ENCODE measurements at places on chromosomes 6 and 20.

DNA sequence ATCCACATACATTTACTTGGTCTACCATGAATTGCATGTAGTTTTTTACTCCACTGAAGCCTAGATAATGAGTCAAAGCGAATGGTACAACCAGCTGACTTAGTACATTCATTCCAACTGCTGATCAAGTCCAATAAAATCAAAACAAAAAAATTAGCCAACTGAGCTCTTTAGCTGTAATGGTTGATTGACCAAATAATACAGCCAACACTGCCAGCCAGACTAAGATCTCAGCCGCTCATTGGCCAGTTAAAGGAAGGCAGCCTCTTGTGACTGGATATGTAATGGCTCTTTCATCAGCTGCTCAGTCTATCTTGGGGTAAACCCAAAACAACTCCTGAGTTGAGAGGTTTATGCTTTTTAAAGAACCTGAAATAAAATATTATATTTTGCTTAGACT is 204.3 kb upstream of the RSPO3 start:
- no peak for DNase-seq

DNA sequence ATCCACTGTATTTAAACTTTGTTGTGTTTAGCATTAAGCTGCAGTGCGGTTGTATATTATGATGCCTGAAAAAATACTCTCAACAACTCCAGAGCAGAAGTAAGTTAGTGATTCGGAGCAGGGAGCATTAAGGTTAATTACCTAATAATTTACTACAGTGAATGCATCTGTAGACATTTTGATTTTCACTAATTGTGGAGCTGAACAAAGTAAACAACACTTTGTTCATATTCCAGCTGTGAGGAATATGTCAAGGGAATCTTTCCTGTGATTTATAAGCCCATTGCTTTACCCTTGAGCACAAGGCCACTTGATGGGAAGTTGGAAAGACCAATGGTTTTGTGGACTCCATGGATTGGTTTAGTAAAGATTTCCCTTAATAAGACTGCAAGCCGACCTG is 77.1 kb downstream of the CBLN4 start:
- DNase-seq: no peak

DNA sequence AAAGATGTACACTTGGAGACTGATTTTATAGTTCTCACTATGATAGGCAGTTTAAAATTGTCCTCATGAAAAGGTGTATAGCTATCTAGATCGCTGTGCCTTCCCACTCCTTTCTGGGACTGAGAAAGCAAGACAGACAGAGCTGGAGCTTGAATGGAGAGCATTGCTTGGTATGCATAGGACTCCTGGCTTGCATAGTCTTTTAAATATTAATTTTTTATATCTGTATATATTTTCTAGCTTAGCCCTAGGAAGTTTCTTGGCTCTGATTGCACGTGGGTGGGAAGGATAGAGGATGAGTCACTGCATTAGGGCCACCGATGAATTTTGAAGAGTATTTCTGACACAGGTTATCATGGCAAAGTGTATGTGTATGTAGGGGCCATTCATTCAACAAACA is 150.0 kb upstream of the SPACA1 start:
- DNase-seq: no peak

DNA sequence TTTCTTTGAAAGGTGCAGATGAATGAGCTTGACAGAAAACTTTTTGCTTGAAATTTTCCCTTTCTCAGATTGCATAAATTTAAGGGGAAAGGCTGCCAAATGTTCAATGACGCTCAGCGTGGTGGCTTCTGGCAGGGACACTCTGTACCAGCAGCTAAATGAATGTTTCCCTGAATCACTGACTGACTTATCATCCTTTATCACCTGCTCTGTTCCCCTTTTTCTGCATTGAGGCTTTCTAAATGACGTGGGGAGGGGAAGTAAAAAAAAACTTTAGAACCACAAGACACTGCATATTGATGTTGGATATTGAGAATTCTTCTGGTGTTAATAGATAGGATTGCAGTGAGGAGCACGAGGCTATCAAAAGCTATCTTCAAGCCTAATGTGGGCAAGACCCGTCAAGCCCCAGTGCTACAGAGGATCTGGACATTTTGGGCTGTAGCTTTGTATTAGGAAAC is 46.9 kb upstream of the ENPP5 start:
- no peak for DNase-seq

DNA sequence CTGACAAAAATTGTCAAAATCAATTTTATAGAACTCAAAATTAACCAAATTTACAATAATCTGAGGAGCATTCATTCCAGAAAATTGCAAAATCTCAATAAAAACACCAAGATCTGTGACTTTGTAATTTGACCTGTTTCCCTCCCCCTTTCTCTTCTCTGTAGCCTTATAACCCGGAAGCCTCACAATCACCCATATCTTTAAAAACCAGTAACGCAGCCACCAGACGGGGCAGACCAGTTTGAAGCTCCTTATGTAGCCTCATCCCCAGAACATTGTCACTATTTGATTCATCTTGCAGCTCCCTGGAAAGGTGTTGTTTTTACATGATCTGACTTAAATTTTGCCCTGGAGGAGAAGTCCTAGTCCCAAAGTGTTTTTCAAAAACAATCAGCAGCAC is 27.5 kb upstream of the TGM6 start:
- no peak for DNase-seq

GRCh38 chr6:156776470-156776839 is 723 bp upstream of the ARID1B start:
- DNase-seq: peak; percentile 62

DNA sequence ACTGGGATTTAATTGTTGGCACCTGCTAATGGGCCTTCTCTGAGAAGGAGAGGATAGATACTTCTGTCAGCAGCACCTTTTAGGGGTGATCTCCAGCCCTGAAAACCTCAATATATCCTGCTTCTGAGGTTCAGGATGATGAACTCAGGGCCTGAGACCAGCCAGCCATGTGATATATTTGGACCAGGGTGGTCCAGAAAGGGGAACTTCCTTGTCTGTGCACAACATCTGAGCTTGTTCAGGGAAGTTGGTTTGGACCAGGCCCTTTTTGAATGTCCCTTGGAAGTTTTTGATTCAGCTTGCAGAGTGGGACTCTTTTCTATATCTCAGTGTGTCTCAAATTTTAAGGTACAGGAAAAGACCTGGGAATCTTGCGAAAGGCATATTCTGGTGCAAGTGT is 85.8 kb downstream of the GFRA4 start:
- DNase-seq: no peak

- DNase-seq: no peak
Observed at GRCh38 chr20:61967300-61967699, 98.4 kb downstream of the TAF4 start.

GRCh38 chr20:33556246-33556645 is 66.3 kb downstream of the CBFA2T2 start:
- no peak for DNase-seq

DNA sequence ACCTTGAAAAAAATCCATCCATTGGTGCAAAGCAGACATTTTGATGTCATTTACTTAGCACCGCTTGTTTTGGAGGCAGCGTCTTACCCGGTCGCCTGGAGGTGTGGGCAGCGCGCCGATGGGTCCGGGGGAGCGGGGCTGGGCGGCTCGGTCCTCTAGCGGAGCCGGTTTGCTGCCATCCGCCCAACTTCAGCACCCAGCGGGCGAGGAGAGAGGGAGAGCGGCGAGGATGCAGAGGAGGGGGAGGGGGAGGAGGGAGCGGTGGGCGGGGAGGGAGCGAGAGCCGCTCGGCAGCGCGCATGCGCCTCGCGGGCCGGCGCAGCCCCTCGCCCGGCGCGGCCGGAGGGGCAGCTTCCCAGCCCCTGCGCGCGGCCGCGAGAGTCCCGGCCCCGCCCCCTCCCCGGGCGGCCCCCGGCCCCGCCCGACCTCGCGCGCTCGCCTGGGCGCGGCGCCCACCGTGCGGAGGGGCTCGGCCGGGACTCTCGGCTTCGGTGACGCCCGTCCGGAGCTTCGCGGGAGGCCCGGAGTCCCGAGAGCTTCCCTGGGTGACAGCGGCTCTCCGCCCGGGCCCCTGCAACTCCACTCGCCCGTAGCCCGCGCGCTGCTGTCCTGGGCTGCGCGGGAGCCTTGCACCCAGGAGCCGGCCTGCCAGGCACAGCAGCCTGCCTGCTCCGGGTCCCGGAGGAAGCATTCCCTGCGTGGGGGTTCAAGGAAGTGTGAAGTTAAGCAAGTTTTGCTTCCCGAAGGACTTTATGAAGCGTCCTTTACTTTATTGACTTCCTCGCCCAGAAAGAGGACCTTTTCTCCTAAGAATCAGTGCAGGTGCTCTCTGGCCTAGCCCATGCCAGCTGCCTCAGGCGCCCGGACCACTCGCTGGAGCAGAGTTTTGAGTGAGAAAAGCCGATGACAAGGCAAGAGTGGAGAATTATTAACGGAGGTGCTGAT is at the start of gene RGS17:
Gene RGS17, minus strand, starts transcription at position 246 of the 945 bp plus-strand sequence. CDS start 87,264 bp downstream, outside the sequence.
- peak; percentile 46 for DNase-seq

- DNase-seq: no peak
Observed at GRCh38 chr20:63968136-63968927, 1.4 kb downstream of the ZNF512B start.

- DNase-seq: no peak
Observed at GRCh38 chr6:27135087-27135657, 112.3 kb upstream of the PRSS16 start.

DNA sequence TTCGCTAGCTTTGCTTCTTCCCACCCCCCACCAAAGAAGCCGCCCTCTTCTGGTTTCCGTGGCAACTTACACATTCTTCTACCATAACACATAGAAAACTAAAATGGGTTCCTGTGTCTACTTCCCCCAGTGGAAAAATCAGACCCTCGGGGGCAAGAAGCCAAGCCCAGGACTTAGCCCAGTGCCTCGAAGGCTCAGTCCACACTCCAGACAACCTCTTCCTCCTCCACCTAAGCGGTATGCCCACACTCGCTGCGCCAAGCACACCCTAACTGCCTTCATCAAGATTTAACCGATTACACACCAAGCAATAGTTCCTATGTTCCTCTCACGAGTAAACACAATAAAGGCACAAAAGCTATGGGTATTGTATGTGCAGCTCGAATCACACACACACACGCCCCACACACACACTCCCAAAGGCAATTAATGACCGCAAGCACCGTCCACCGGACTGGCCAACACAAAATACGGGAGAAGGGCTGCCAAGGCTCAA is 537 bp downstream of the PPIL4 start:
- no peak for DNase-seq

- no peak for DNase-seq
Observed at GRCh38 chr6:35668744-35669450, 19.8 kb downstream of the FKBP5 start.

DNA sequence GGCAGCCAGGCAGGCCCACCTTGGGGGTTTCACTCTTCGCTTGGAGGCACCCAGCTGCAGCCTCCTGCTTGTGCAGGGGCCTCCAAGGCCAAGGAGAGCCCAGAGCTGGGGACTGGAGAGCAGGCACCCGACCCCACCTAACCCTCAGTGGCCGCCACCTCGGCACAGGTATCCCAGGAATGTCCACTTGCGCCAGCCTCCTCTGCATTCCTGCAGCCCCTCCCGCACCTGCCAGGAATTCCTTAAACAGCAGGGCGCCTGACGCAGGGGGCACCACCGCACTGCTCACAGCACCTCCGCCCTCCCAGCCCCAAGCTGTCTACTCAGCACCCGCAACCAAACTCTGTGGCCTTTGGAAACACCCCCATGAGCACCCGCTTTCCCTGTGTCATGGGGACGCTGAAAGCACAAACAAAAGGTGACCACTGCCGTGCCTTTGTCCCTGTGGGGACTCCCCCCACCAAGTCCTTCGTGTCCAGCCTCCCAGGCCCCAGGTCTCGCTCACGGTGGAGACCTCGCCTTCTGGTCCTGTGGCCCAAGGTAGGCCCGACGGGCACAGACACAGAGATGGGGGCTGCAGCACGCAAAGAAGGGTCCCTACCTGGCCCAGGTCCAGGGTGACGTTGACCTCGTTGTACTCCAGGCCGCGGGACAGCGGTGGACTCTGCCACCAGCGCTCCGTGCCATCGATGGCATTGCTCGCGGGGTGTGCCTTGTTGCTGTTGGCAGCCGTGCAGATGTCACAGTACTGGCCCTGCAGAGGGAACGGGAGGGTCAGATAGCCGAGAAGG is 5.1 kb downstream of the LAMA5 start:
- no peak for DNase-seq

GRCh38 chr6:72623808-72624207 is 1.9 kb downstream of the KCNQ5 start:
- DNase-seq: no peak

- no peak for DNase-seq
Observed at GRCh38 chr6:13825871-13826270, 11.5 kb upstream of the MCUR1 start.

GRCh38 chr6:13760307-13761304 is 49.0 kb upstream of the RANBP9 start:
- DNase-seq: no peak

- no peak for DNase-seq
Observed at GRCh38 chr20:16551607-16552006, 21.6 kb downstream of the KIF16B start.

- DNase-seq: no peak
Observed at GRCh38 chr20:11287126-11287525, 613.3 kb upstream of the JAG1 start.

DNA sequence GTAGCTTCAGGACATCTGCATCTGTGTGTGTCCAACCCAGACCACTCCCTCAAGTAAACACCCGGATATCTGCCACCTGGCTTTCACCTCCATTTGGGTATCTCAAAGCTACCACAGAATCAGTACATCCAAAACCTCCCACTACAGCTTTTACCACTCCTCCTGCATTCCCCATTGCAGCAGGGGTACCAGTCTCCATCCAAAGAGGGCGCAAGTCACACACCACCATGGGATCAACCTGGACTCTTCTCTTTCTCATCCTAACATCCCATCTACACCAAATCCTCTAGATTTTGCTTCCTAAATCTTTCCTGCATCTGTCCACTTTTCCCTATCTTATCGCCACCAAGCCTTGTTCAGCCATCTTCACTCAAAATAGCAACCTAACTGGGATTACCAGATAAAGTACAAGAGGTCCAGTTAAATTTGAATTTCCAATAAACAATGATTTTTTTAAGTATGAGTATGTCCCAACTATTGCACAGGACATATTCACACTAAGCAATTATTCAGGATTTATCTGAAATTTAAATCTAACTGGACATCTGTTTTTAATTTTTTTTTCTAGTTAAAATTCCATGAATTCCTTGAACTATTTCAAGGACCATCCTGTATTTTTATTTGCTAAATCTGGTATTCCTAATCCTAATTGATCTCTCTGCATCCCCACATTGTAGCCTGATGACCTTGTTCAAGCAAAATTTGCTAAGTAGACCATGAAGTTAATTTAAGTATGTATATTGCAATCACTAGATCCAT is 164.3 kb upstream of the MLN start:
- peak; percentile 52 for DNase-seq

GRCh38 chr6:137806914-137807682 is 60.0 kb upstream of the TNFAIP3 start:
- DNase-seq: no peak

Measured in NCI-H1694 (cell line).